ENCODE measurements at places on chromosomes 16 and 17.
A peak's percentile ranks its signal among the peaks of the same experiment; 100 is the strongest.

DNA sequence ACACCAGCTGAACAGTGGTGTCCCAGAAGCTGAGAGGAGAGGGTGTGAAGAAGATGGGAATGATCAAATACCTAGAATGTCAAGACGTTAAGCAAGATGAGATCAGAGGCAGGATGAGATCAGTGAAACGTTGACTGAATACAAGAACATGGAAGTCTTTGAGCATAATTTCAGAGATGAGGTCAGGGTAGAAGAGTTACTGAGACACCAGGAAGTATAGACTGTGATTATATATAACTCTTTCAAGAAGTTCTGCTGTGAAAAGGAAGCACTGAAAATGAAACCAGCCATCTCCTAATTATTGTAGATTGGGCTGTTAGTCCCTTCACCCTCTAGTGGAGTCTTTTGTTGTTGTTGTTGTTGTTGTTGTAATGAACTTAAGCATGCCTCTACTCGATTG lies 9.1 kb downstream of the SHCBP1 start:
- DNase-seq, result peak; percentile 6

DNA sequence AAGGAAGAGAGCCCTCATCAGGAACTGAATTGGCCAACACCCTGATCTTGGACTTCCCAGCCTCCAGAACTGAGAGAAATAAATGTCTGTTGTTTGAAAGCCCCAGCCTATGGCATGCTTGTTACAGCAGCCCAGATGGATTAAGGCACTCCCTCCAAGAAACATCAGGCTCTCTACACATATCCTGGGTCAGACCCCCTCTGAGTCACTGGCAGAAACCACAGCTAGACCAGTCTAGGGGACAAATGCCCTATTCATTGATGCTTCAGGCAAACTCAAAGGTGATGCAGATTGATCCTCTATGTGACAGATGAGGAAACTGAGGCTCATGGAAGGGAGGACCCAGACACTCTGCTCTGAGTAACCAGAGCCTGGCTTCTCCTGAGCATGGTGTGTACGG lies 116.8 kb downstream of the WSCD1 start:
- DNase-seq, result no peak

DNA sequence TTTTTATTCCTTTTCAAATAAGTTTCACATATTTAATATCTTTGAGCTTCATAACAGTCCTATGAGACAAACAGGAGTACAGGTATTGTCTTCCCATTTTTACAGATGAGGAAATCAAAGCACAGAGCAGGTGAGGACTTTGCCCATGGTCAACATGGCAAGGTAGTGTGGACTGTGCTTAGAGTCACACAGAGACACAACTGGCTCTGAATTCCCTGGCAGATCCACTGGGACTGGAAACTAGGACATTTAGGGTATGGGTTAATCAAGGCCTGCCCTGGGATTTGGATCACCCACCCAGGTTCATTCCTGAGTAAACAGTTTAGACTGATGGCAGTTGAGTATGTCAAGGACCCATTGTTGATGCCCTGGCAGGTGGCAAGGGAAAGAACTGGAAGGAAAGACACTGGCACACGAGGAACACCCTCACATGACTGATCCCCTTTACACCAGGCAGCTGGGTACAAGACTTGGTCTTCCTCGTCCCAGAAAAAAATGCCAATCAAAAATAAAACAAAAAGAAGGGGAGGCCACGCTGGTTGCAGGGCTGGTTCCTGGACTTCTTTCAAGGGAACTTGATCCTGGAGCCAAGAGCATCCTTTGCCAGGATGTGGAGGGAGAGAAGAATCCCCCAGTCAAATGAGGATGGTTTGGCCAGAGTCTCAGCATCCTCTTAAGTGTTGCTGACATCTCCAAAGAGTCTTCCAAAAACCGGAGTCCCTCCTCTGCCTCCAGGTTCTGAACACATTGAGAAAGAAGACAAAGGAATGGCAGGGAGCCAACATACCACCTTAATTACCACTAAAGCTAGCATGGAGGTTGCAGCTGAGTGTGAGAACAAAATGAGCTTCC lies 34.9 kb downstream of the CHD9 start:
- DNase-seq, result no peak

DNA sequence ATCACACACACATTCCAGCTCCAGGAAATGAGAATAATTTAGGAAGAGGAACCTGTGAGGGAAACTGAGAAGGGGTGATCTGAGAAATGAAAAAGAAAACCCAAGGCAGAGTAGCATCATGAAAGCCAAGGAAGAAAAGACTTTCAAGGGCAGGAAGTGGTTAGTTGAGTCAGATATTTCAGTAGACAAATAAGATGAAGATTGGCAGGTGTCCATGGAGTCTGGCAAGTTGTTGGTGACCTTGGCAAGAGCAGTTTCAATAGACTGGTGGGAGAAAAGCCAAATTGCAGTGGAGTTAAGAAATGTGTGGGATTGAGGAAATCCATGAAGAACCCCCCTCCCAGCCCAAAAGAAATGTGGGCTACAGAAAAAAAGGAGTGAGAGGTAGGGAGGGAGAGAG lies 10.7 kb downstream of the GNAO1 start:
- DNase-seq, result peak; percentile 75

DNA sequence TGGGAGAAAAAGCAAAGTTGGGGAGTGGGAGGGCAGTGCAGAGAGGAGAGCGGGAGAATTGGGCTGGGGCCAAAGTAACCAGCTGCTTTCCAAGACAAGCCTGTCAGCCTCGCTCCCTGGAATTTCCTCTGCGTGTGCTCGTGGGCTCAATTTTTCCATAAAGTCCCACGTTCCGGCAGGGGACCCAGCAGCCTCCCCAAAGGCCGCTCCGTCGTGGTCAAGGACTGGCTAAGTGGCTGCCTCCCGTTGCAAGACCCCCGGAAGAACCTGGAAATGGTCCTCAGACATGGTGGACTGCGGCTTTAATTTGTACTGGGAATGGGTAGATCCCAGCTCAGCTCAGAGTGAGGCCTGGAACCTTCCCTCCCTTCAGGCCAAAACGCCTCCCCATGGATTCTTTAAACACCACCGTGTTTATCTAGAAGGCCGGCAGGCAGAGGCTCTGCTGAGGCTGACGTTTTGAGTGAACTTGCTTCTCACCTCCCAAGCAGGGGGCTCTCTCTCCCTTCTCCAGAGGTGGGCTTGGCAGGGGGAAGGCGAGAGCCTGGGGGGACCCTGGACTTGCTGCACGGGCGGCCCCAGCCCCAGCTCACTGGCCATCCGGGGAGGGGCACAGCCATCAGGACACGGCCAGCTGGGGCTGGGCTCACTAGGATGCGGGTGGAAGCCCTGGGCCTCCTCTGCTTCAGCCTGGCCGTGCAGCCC lies 190.0 kb downstream of the C16orf95 start:
- no peak for DNase-seq

GRCh38 chr16:85660843-85661739 lies 27.7 kb downstream of the GINS2 start:
- DNase-seq, result no peak

DNA sequence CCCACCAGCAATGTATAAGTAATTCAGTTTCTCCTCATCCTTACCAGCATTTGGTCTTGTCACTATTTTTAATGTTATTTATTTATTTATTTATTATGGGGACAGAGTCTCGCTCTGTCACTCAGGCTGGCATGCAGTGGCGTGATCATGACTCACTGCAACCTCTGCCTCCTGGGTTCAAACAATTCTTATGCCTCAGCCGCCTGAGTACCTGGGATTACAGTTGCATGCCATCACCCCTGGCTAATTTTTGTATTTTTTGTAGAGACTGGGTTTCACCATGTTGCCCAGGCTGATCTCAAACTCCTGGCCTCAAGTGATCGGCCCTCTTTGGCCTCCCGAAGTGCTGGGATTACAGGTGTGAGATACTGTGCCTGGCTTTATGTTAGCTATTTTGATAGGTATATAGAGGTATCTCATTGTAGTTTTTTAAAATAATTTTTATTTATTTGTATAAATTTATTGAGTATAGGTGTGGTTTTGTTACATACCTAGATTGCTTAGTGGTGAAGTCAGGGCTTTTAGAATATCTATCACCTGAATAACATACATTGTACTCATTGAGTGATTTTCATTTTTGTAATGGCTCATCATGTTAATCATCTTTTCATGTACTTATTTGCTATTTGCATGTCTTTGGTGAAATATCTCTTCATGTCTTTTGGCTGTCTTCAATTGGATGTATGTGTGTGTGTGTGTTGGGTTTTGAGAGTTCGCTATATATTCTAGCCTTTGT lies 53.3 kb downstream of the TANC2 start:
- DNase-seq, result no peak

- DNase-seq, result no peak
These were observed 16.9 kb downstream of the ATP2A3 start for GRCh38 chr17:3947318-3947810.

GRCh38 chr17:39325528-39326240 lies 75.7 kb downstream of the FBXL20 start:
- no peak for DNase-seq

DNA sequence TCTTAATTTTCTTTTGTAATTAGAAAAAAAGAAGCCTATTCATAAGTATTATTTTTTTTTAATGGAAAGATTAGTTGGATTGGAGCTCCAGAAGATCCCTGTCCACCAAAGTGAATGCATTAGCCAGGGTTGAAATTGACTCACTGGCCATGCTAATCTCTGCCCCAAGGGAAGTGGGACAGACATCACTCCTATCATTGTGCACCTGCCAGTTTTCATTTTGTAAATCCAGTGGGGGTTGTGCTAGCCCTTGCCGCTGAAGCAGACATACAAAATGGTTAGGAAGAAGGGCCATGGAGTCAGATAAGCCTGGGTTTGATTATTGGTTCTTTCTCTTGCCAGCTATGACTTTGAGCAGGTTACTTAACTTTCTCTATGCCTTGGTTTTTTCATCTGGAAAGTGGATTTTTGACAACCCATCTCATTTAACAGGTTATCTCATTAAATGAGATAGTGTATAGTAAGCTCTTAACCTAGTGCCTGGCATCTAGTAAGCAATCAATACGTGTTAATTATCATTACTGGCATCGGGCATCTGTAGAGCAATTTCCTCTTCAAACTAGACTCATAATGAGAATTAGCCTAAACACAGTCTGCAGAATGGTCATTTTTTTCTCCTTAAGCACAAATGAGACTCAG lies 216.9 kb downstream of the IRX3 start:
- no peak for DNase-seq

DNA sequence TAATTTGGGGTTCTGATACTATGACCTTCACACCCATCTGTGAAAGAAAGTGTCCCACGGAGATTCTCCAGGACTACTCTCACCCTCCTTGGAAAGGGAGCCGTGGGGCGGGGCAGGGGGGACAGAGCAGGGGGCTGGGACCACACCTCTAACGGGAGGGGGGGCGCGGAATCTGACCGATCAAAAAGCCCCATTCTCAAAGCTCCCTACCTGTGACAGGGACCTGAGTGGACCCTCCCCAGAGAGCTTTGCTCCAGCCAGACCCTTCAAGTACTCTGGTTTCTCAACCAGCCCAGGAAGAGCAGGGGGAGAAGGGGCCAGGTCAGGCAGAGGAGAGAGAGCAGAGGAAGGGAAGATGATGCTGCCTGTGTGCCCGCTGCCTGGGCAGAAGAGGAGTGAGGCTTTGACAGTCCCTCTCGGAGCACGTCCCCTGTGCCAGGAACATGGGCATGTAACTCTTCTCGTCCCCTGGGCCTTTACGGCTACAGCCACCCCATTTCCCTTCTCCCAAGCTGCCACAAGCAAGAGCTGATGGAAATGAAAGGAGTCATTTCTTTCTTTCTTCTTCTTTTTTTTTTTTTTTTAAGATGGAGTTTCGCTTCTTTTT lies 682 bp downstream of the XAF1 start:
- DNase-seq, result no peak

GRCh38 chr16:67544329-67544841 lies 15.8 kb downstream of the RIPOR1 start:
- DNase-seq, result no peak

- no peak for DNase-seq
These were observed 12.0 kb downstream of the FOXN1 start for GRCh38 chr17:28518132-28518531.

GRCh38 chr17:48333034-48333530 lies 96.9 kb downstream of the SKAP1 start:
- DNase-seq, result no peak

DNA sequence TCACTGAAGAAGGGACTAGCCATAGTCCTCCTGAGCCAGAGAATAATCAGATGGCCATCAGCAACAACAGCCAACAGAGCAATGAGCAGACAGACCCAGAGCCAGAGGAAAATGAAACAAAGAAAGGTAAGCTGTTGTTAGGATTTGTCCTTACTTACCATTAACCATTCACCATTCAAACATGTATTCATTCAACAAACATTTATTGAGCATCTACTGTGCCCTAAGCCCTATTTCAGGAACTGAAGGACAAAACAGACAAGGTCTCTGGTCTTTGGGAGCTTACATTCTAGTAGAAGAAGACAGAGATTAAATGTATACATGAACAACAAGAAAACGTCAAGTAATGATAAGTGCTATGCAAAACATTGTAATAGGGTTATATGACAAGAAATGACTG lies 19.3 kb downstream of the OGFOD1 start:
- DNase-seq, result no peak

DNA sequence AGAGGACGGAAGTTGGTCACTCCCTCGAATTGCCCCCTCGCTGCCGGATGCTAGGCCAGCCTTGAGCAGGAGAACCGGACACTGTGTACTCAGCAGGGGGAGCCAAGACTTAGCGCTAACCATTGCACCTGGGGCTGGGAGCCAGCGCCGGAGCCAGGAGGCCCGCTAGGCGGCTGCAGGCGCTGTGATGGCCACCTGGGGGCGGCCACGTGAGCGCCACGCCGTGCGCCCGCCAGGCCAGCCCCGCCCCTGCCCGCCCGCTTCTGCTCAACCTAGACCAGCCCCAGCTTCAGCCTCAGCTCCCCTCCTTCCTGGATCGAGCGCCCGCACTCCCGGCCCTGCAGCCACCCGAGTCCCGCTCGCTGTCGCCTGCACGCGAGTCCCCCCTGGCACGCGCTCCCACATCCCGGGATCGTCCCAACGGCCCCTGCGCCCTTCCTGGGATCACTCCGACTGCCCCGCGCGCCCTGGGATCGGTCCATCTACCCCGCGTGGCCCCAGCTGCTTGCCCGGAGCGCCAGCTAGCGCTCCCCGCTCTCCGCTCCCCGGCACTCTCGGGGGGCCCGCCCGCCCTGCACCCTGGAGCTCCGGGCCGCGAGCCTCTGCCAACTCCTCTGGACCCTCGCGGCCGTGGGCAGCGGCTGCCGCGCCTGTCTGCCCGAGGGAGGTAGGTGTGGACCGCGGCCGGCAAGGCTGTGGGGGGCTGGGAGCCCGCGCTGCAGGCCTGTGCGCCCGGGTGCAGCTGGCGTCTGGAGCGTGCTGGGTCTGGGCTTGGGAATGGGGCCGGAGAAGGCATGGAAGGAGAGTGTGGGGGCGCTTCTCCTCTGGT lies at the start of gene EEF2K:
Gene EEF2K (plus strand): TSS at position 266 of the 829 bp plus-strand sequence. CDS start 19,452 bp downstream, outside the sequence.
- peak; percentile 74 for DNase-seq

DNA sequence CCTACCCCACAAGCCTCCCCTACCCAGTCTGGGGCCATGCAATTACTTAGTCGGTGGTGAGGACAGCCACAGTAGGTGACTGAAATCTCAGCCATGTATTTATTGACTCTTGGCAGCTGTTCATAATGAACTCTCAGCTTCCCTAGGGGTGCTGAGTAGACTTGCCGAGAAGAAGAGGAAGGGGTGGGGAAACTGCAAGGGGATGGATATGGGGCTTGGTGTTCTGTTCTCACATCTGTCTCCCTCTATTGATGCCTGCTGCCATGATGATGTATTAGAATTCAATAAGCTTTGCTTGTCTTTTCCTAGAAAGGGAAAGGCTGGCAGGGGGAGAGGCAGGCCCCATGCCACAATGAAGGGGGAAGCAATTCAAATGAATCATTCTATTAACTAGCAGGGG lies 112.9 kb downstream of the GP2 start:
- DNase-seq, result no peak

- no peak for DNase-seq
These were observed 964.4 kb upstream of the GOT2 start for GRCh38 chr16:59698346-59699020.
